Activated CD4-positive, alpha-beta memory T cell treated with anti-CD3 and anti-CD28 coated beads, Interleukin-2, amount 10 ng/mL, durations not matched to agents 7 days and 5 days (primary cell): ENCODE measurements at places on chromosomes 16 and 17. TPM values are rescaled to one million over a fixed set of nuclear protein-coding genes. Genes with fewer than 3 reads are reported as not detected.
A peak's percentile ranks its signal among the peaks of the same experiment; 100 is the strongest.

DNA sequence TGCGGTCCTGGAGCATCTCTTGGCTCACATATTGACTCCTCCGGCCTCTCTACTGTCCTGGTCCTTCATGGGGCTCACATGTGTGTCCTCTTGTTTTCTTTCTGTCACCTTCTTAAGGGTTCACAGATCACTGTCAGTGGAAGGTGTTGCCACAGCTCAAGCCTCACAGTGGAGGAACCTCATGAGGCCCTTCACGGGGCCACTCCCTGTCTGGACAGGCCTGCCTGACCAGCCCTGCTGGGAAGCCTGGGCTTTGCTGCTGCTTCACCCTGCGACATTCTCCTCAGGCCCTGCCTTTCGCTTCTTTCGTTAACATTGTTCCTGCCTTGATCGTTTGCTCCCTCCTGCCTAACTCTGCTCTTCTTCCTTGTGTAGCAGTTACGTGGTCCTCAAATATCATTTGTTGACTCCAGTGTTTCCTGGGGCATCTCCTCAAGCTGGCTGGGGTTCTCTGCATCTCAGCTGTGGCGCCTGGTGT, 55.9 kb downstream of the WDR45B start:
- peaks cover 38% of the 10 kb centered on the region for H3K4me1 ChIP-seq
- H3K36me3 ChIP-seq, result peaks cover 31% of the 10 kb centered on the region
- DNase-seq, result no peak

DNA sequence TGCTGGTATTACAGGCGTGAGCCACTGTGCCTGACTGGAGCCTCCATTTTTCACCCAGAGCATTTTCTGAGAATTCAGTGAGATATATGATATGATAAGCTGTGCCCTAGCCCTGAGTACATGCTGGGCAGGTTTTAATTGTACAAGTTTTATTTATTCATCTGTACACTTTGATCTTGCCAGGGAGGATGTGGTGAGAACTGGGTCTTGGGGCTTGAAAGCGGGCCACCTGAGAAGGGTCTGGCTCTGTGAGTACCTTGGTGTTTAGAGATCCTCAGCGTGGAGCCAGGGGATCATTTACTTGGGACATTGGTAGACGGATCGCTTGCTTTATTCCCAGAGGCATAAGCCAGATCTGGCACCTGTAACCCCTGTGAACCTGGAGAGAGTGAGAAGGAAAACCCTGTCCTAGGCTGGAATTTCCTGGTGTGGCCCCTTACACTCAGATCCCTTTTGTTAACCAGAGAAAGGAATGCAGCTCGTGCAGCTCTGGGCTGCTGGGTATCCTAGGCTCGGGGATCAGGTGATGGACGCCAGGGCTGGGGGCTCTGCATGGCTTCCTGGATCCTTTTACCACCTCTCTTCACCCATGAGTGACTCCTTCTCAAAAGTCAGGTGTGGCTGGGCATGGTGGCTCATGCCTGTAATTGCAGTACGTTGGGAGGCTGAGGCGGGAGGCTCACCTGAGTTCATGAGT, 91.9 kb downstream of the ABCC1 start:
- no peak overlapping the region for H3K4me3 ChIP-seq
- peaks cover 18% of the 10 kb centered on the region for H3K4me1 ChIP-seq
- no peaks in the 10 kb centered on the region for H3K27me3 ChIP-seq
- peak overlapping the region; percentile 45 for H3K27ac ChIP-seq
- DNase-seq, result no peak

The GRAP gene
- total RNA-seq, result 16.1 TPM

DNA sequence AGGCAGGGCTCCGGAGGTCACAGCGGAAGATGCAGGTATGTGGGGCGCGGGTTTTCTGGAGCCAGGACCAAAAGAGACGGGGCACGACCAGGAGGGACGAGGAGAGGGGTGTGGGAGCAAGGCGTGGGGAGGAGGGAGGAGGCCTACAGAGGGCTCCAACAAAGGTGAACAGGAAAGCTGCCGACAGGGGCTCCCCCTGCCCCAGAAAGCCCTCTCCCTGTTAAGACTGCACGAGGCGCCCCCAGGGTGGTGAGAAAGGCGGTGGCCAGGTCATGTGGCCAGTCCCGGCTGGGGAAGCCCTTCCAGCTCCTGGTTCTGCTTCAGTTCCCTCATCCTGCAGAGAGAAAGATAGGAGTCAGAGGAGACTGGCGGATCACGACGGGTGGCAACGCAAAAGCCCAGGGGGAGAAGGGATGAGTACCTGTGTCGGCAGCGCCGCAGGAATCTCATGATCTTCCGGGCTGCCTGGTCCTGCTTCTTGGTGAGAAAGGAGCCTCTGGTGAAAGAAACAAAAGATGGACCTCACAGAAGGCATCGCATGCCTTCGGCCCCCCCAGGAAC, 949 bp upstream of the SPAG7 start:
- no peaks in the 10 kb centered on the region for H3K27me3 ChIP-seq
- H3K36me3 ChIP-seq, result peaks cover 34% of the 10 kb centered on the region
- no peak overlapping the region for H3K27ac ChIP-seq
- peaks cover 23% of the 10 kb centered on the region for H3K4me1 ChIP-seq
- no peak for DNase-seq

GRCh38 chr17:4947411-4948165, 742 bp downstream of the PFN1 start:
- DNase-seq, result peak; percentile 81
- peaks cover 56% of the 10 kb centered on the region for H3K36me3 ChIP-seq
- peaks cover 56% of the 10 kb centered on the region for H3K4me1 ChIP-seq
- H3K27ac ChIP-seq, result peak overlapping the region; percentile 100
- H3K27me3 ChIP-seq, result no peaks in the 10 kb centered on the region

- H3K4me3 ChIP-seq, result peak overlapping the region; percentile 72
- H3K27ac ChIP-seq, result peak overlapping the region; percentile 75
- H3K36me3 ChIP-seq, result peaks cover 4% of the 10 kb centered on the region
- DNase-seq, result peak; percentile 15
- no peaks in the 10 kb centered on the region for H3K27me3 ChIP-seq
- peaks cover 75% of the 10 kb centered on the region for H3K4me1 ChIP-seq
These were observed 548 bp upstream of the ADGRG5 start for GRCh38 chr16:57541754-57542435.

DNA sequence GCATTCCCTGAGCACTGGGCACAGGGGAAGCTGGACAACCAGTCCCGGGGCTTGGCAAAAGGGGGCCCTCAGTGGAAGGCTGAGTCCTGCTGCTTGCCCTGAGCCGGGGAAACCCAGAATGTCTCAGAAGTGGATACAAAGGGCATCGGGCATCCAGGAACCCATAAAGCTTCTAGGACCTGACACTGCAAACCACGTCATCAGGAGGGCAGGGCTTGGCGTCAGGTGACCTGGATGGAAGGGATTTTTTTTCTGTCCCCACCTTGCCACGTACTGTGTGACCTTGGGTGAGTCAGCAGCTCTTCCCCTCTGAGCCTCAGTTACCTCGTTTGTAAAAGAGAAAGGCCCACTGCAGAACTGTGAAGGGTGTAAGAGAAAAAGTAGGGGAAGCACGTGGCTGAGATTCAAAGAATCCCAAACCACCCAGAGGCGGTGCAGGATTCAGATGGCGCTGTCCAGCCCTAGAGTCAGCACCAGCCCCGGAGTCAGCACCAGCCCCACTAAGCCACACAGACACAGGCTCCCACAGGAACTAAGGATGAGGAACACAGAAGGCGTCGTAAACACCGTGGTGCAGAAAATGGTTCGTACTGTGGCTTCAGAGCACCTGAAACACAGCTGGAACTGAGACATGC, 53.7 kb downstream of the C16orf95 start:
- H3K27ac ChIP-seq, result no peak overlapping the region
- H3K36me3 ChIP-seq, result peaks cover 12% of the 10 kb centered on the region
- DNase-seq, result no peak
- no peaks in the 10 kb centered on the region for H3K27me3 ChIP-seq
